Panc1 (cell line): ENCODE measurements at places on chromosomes 13 and 19.

DNA sequence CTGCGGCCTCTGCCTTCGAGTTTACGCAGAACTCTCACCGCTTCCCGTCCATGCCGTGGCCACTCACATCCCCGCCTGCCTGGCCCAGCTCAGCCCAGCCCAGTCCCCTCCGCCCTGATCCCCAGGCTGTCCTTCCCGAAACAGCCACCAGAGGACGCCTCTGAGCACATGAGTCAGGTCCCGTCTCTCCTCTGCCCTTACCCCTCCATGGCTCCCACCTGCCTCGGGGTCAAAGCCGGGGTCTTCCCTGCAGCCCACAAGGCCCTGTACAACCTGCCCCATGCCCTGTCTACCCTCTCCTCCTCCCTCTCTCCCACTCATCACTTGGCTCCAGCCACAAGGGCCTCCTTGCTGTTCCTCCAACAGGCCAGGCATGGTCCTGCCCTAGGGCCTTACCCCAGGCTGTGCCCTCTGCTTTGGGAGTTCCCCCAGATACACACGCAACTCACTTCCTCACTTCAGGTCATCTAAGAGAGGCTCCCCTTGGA lies 8.1 kb upstream of the SEMA6B start:
- DNase-seq: no peak

GRCh38 chr19:310141-310651 lies 19.0 kb upstream of the PLPP2 start:
- no peak for DNase-seq

DNA sequence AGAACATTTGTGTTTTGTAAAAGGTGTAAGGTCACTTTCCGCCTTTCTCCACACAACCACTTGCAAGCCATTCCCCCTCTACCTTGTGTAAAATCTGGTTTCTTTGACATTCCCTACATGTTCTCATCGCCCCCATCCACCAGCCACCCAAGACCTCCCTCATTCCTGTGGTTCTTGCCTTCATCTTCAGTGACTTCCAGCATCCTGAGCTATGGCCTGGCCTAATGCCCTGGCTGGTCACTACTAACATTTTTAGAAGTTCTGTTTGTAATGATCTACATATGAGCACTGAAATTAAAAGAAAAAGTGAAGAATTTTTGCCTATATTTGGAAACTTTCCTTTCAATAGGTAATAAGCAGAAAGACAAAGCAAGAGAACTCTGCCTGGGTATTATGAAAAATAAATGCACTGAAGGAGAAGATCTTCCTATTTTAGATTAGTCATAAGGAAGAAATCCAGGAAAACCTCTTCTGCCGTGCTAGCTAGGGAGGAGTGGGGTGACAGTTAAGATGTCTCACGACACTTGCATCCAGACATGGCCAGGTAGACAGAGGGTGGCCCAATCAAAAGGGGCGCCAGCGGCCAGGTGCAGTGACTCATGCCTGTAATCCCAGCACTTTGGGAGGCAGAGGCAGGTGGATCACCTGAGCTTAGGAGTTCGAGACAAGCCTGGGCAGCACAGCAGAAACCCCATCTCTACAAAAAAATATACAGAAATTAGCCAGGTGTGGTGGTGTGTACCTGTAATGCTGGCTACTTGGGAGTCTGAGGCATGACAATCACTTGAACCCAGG lies 28.1 kb upstream of the MPHOSPH8 start:
- no peak for DNase-seq

DNA sequence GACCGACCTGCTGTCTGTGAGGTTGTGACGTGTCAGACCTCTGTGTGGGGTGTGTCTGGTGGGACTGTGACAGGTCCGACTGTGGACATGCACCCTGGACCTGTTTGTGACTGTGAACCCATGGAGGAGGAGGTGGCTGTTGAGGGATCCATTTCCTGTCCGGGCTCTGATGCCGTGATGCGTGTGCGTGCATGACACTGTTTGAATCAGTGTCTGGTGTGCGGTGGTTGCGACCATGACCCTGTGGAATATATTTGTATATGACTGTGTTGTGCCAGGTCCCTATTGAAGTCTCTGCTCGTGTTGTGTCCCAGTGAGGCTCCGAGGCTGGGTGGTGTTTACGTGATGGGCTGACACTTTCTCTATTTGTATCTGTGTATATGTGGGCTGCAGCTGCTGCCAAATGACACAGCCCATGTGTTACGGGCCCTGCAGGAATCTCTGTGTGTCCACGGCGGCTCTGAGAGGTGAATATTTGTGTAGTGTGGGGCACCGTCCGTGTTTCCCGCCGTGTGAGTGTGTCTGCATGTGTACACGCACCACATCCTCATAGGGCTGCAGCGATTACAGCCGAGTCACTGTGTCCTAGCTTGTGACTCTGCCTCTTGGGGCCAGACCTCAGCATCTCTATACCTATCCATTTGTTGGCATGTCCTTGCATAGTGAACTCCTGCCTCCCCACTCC lies 18.3 kb downstream of the CCDC97 start:
- DNase-seq: no peak

GRCh38 chr13:113179374-113180230 lies 21.2 kb downstream of the PROZ start:
- DNase-seq: no peak

DNA sequence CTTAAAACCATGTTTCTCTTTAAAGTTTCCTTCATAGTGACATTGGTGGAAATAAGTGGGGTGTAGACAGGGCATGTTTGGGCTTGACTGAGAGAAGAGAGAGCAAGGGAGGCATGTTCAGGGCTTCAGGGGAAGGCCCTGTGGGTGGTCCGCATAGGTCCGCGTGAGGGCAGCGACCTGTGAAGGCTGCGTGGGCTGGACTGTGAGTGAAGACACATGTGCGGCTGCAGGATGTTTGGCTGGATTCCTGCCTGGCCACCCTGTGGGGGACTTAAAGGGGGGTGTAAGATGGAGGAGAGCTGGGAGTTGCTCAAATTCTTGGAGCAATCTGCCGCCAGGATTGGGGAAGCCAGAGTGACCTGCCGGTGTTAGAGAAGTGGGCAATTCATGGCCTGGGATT lies 23.8 kb upstream of the KLF12 start:
- no peak for DNase-seq

DNA sequence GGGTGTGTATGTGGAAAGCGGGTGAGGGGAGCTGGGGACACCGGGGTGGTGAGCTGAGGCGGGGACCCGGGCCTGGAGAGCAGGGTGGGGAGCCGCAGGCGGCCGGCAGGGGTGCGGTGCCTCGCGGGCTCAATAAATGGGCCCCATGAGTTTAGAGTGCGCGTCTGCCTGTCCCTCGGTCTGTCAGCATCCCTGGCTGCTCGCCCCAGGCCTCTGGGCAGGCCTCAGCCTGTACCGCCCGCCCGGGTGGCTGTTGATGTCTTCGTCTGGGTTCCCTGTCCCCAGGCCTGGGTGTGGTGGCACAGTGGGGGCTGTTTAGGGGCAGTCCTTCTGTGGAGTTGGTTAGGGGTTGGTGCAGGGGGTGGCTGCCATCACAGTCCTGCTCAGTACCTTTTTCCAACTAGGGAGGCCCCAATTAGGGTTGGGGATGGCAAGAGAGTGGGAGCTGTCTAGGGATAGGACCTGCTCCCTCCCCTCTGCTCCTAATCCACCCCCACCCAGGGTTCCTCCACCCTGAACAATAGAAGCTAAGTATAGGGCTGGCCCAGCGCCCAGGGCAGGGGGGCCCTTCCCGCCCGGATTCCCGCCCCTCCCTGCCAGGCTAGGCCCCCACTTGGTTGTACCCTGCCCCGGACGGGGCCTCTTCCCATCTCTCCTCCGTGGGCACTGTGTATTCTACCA lies 12.2 kb downstream of the CIC start:
- DNase-seq: no peak

DNA sequence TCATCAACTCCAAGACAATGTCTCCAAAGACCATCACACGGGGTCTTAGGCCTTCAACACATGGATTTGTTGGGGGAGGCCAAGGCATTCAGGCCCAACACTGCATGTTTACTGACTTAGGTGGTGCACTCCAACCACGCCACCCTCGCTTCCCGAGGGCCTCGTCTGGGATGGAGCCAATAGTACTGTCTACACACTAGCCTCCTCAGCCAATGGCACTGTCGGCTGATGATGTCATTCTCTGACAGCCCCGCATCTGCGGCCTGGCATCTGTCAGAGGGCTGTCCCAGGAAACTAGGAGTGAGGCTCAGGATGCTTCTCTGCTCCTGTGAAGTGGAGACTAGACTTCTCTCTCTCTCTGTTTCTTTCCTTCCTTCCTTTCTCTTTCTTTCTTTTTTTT lies 96.6 kb downstream of the TEX26 start:
- no peak for DNase-seq

DNA sequence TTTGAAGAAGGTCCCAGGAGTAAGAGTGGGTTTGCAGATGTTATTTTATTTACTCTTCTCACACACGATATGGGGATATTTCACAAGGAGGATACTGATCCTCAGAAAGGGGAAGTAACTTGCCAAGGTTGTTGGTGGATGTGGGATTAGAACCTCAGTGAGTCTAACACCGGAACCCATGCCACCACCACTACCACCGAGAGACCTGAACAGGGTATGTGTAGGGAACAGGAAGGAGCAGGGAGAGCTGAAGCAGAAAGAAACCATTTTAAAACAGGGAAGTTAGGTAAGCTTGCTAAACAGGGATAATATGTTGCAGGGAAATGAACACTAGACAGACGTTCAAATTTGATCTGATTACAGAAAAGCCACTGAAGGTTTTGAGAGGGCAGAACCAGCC lies 11.6 kb upstream of the CEACAM3 start:
- DNase-seq: no peak

DNA sequence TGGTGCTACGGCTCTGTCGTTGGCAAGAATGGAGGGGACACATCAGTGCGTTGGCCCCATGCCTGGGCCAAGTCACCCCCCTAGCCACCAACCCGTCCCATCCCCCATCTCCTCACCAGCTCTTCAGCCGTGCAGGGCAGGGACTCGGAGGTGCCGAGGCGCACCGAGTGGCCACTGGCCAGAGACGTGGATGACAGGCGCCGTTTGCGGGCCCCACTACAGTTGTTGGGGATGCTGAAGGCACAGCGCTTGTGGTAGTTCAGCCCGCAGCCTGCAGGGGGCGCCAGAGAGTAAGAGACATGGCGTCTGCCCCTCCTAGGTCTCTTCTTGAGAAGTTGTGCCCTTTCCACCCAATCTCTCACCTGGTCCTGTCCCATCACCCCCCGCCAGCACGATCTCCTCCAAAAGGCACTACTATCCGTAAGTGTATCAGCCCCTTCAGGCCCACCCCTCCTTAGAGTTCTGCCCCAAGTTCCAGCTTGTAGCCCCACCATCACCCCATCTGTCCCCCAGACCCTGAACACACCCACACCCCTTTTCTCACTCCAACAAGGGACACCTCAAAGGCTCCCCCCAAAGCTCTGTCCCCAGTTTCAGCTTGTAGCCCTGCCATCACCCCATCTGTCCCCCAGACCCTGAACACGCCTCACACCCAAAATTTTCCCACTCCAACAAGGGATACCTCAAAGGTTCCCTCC lies 12.4 kb downstream of the PRKD2 start:
- no peak for DNase-seq

DNA sequence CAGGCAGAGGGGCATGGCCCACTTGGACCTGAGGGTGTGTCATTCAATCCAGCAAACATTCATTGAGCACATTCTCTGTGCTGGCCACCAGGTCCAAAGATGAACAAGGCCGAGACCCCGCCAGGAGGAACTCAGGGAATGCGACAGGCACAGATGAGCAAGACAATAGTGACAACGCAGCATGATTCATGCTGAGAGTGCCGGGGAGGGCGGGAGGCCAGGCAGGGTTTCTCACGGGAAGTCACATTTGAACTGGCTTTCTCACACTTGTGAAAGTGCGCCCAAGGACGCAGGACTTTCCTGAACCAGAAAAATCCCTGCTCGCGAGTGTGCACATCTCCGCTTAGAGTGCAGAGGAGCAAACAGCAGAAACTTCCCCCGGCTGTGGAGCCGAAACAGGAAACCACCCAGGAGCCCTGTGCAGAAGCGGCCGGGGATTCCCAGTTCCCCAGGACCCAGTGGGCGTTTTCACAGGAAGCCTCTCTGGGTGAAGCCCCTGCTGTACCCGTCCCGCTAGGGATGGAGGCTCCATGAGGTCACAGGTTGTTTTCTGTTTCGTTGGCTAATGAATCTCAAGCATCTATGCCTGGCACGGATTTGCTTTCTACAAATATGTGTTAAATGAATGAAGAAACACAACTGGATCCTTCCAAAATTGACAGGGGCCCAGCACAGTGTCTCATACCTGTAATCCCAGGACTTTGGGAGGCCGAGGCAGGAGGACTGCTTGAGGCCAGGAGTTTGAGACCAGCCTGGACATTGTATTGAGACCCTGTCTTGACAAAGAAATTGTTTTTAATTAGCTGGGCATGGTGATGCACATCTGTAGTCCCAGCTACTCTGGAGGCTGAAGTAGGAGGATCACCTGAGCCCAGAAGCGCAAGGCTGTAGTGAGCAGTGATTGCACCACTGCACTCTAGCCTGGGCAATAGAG lies 68.4 kb upstream of the TM9SF2 start:
- DNase-seq: no peak

- DNase-seq: no peak
These were observed 9.8 kb downstream of the ZNF317 start for GRCh38 chr19:9149997-9150396.

DNA sequence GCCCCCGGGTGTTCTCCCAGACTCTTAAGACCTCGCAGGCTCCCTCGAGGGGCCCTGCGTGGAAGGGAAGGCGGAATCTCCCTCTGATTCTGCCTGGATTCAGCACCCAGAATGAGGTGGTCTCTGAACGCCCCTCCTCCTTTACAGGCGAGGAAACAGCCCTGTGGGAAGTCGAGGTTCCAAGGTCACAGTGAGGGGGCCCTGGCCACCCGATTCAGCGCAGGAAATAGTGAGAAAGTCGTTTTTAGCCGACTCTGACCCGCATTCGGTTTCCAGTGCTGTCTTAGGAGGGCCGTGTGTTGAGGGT lies 1.1 kb downstream of the BSG start:
- DNase-seq: no peak

DNA sequence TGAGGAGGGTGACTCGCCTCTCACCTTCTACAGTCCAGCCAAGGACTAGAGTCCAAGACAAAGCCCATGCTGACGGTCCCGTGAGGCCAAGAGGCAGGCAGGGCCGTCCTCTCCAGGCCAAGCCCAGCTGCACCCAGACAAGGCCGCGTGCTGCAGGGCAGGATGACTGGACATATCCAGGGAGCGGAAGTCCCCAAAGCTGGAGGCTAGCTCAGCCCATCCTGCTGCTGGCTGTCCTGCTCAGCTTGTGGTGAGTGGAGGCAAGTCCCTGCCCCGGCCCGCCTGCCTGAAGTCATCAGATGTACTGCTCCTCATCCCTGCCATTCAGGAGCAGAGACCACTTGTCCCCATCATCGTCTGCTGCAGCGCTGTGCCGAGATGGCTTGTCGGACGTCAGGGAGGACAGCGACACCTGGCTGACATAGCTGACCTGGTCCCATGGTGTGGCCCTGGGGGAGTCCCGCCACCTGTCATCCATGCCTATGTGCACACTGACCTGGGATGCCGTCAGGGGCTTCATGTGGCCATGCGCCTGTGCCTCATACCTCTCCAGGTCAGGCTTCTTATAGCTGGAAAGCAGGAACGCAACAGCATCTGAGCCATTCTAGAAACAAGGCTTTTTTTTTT lies 72.8 kb downstream of the CCDC70 start:
- no peak for DNase-seq
